ENCODE measurements at places on chromosomes 12 and 14.

- no peak for DNase-seq
Observed at GRCh38 chr12:2613326-2614073, 181.3 kb upstream of the FKBP4 start.

- no peak for DNase-seq
Observed at GRCh38 chr12:47236109-47236714, 156.5 kb upstream of the AMIGO2 start.

DNA sequence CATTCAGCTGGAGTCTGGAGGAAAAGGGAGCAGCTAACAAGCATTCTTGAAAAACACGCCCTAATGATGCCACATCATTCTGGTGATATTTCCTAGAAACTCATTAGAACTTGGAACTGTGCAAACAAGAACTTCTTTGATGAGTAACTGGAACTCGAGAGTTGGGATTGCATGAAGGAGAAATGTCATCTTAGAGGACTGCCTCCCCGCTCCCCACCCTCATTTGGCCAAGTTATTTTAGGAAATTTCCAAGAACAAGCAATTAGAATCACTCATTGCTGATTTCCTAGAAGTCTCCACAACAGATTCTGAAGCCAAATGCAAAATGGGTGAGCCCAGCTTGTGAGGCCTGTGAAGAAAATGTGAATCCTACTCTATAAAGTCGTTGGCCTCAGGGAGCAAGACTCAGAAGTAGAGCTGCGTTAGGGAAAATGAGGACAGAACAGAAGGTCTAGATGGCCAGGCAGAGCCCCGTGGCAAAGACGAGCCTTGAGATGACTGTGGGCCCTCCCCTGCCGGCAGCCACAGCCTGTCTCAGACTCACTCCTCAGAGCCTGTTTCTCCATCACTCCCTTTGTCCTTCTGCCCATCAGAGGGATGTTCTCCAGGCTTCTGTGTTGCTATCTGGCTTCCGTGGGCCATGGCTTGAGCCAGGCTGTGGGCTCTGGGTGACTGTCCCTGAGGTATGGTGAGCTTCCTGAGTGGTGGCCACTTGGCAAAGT is 38.4 kb downstream of the RTL1 start:
- no peak for DNase-seq

GRCh38 chr12:49198431-49199155 is 9.7 kb upstream of the TUBA1A start:
- peak; percentile 54 for DNase-seq

DNA sequence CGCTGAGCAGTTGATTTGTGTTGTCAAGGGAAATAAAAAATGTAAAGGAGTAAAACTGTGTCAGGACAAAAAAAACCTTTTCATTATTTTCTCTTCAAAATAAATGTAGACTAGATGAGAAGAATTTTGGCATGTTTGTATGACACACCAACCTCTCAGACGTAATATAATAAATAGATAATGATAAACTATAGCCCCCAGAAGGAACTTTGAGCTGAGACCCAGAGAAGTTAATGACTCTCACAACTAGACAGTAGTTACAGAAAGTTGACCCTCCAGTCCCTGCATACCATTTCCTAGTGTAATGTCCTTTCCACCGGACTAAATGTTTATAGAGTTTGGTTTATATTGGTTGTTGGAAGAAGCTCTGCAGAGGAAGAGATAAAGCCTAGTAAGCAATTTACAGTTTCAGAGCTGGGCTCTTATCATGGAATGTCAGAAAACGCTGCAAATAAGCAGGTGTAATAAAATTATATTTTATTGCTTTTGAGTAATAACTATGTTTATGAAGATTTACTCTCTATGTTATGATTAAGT is 97.3 kb downstream of the TRHDE start:
- DNase-seq = no peak

GRCh38 chr14:34671716-34672115 is 41.8 kb upstream of the SNX6 start:
- no peak for DNase-seq

GRCh38 chr14:93543766-93544165 is 113.0 kb downstream of the UNC79 start:
- DNase-seq = no peak

GRCh38 chr12:57261428-57261865 is 10.5 kb upstream of the STAC3 start:
- no peak for DNase-seq

- DNase-seq = no peak
Observed at GRCh38 chr12:122934722-122935121, 31.5 kb downstream of the ABCB9 start.

DNA sequence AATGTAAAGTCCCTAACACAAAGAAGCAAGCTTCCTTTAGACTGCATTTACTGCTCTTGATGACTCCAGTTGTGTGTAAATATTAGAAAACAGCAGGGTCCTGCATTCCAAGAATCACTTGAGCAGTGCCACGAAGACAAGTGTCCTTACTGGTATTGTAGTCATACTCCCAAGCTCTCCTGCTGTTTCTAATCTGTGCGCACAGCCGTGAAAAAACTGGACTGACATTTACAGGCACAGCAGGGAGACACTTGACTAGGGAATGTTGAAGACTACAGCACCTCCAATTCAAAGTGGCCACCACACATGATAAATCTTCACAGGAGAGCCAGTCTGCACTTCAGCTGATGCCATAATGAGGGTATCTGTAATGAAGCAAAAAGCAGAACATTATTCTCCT is 91.4 kb downstream of the VRK1 start:
- DNase-seq = no peak

GRCh38 chr12:22262309-22262708 is 72.2 kb downstream of the ST8SIA1 start:
- no peak for DNase-seq

DNA sequence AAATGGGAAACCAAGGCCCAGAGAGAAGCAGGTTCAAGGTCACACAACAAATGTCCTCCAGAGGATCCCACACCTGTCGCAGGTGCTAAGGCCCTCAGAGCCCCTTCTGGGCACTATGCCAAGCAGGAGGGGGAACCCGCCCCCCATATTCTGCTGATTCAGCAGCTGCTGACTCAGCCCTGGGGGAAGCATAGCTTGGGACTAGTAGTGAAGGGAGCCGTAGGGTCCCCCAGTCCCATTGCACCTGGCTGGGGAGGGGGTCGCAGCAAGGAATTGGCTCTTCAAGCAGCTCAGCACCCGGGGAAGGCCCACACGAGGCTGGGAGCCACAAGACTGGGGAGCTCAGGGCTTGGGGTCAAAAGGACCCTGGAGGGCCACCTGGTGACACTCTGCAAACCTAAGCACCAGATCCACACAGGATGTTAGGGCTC is 1.0 kb downstream of the RASAL1 start:
- DNase-seq = no peak

DNA sequence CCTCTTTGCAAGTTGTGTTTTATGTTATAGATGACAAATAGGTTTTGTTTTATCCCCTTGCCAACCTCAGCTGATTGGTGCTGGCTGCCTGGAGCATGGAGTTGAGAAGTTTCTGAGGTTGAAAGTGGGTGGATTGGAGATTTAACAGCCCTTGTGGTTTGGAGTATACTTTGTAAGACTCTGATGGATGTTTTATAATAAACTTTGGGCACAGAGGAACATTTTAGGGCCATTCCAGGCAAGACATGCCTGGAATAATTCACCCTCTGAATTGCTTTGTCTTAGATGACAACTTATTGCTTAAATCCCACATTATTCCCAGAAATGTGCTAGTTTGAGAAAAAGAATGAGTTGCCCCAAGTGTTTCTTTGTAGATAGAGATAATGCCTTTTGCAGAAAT is 158.9 kb downstream of the SLC5A8 start:
- no peak for DNase-seq

GRCh38 chr12:96132819-96133218 is 61.4 kb upstream of the ELK3 start:
- no peak for DNase-seq

DNA sequence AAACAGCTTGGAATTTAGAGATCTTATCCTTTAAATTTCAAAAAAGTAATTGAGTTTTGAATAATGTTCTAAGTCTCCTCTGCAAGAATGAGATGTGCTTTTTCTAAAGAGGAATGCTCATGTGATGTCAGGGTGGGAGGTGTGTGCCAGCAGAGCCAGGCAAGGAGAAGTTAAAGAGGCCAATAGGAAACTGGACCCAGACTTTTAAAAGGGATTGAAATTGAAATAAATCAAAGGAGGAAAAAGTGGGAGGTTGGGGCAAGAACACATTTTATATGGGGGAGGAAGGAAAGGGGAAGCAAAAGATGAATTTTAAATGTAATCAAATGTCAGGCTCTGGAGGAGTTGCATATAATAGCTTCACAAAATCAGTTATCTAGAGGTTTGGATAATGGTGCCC is 126.1 kb downstream of the FIGNL2 start:
- DNase-seq = no peak

DNA sequence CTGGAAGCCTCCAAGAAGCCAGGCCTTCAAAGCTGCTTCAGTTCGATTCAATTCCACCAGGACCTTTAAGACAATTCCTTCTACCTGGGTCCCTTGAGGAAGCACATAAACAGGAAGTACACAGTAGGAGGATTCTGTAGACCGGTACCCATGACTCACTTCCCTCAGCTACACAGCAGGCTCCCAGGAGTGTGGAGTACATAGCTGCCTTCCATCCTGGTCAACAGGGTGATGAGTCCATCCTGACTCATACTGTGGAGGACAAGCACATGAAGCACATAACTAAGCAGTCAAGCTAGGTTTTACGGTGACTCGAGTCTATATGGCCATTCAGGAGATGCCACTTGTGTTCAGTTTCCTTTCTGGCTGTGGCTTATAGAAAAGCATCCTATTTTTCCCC is 197.6 kb upstream of the RBM19 start:
- no peak for DNase-seq

DNA sequence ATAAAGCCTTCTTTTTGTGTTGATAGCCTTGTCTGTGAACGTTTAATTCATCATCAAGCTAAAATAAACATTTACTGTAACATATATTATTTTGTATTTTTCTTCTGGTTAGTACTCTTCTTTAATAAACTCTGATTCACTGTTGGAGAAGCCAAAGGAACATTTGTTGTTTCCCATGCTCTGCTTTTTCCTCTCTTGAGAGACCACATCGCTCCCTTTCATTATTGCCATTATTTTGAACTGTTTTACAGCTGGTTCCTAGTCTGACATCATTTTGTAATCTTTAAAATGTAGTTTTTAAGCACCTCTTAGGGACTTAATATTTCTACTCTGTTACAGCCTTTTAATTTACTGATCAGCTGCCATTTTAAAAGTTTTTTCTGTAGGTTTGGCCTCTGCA is 301.8 kb downstream of the NPAS3 start:
- DNase-seq = no peak

DNA sequence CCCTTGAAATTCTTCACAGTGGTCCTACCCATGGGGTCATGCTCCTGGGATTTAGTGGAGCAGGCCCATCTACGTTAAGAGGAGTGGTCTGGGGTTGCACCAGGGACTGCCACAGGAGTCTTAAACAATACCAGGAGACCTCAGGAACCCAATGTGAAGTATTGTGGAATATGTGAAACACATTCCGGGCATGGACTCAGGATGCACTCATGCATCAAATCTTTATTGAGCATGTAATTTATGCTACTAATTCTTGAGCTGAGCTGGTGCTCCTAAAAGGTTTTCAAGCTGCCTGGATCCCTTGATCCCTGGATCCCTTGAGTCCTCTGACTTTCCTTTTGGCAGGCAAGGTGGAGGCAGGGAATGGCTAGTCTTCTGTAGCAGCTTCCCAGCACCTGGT is 8.8 kb downstream of the SERPINA10 start:
- no peak for DNase-seq

DNA sequence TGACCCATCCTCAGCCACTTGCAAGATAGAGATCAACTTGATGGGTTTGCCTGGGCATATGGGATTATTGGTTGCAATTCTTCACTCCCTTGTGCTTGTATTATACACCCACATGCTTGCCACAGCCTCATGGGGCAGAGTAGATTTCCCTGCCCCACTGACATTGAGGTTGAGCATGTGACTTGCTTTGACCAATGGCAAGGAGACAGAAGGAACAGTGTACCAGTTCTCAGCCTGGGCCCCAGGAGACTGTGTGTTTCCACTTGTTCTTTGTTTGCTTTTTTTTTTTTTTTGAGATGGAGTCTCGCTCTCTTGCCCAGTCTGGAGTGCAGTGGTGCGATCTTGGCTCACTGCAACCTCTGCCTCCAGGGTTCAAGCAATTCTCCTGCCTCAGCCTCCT is 31.8 kb downstream of the CALM1 start:
- no peak for DNase-seq

- no peak for DNase-seq
Observed at GRCh38 chr14:51822499-51822898, 37.9 kb upstream of the GNG2 start.

- DNase-seq = no peak
Observed at GRCh38 chr14:104350463-104351185, 212.2 kb downstream of the KIF26A start.

DNA sequence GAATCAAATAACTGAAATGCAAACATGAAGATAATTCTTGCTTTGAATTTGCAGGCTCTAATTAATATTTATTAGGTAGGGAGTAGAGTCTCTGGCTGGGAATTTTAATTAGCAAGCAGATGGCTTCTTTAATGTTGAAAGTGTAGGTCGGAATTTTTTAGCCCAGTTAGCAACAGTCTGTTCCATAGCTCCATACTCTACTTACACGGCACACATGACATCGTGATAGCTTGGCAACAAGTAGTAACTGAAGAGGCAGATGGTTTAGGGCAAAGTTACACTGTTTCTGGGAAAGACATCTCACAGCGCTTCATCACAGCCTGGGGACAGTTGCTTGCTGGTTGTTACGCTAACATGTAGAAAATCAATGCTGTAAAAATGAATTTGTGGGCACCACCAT is 710.7 kb downstream of the GALC start:
- no peak for DNase-seq

GRCh38 chr14:102768223-102769048 is 8.8 kb upstream of the TRAF3 start:
- no peak for DNase-seq

GRCh38 chr14:98954349-98955000 is 317.5 kb downstream of the BCL11B start:
- DNase-seq = no peak

DNA sequence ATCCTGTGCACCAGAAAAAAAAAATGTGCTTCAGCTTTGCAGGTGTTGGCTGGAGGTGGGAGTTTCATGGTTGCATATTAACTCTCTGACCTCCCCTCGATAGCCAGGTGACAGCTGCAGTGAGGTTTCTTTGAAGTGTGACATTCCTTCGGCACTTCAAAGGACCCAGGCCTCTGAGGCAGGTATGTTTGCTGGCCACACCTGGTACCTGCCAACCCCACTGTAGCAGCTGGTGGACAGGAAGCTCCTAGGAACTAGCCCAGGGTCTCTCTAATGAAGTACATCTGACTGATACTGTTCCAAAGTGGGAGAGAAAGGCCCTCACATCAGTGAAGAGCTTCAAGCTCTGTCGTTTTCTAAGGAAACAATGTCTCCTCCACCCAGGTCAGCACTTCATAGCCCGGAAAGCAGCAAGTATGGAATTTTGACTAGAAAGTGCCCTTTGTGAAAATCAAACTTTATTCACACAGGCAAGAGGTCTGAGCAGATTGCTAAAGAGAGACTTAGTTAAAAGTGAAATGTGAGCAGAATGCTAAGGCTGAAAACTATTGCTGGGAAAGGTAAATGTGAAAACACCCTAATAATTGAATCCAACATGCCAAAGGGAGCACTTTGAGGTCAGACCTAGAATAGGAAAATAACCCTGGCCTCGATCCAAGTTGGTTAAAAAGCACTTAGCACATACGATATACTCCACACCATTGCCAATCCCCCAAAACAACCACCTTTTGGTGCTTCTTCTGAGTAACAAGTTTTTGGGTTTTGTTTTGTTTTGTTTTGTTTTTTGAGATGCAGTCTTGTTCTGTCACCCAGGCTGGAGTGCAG is 71.3 kb downstream of the PHLDA1 start:
- DNase-seq = no peak

- no peak for DNase-seq
Observed at GRCh38 chr14:67335781-67336180, 23.8 kb downstream of the ATP6V1D start.
